ENCODE measurements at places on chromosomes 16 and 17. TPM values are rescaled to one million over a fixed set of nuclear protein-coding genes. Genes with fewer than 3 reads are reported as not detected.

DNA sequence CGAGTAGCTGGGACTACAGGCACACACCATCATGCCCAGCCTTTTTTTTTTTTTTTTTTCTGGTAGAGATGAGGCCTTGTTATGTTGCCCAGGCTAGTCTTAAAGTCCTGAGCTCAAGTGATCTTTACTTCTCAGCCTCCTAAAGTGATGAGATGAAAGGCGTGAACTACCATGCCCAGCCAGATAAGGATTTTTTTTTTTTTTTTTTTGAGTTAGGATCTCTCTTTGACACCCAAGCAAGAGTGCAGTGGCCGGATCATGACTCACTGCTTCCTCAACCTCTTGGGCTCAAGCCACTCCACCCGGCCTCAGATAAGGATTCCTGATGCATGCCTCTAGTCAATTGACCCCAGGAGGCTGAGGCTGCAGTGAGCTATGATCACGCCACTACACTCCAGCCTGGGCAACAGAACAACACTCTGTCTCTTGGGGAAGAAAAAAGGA lies 11.2 kb upstream of the PLEKHG4 start:
- DNase-seq: peak; percentile 77

- no peak for DNase-seq
Observed at GRCh38 chr16:79673635-79674034, 73.1 kb upstream of the MAF start.

GRCh38 chr17:17391668-17392370 lies 85.0 kb upstream of the MED9 start:
- no peak for DNase-seq

- no peak for DNase-seq
Observed at GRCh38 chr16:65751622-65752521, 614.6 kb upstream of the CDH5 start.

GRCh38 chr17:12993631-12994030 lies 24.2 kb downstream of the ELAC2 start:
- no peak for DNase-seq

- DNase-seq: peak; percentile 69
Observed at GRCh38 chr17:65794572-65794971, 233.1 kb upstream of the AXIN2 start.

DNA sequence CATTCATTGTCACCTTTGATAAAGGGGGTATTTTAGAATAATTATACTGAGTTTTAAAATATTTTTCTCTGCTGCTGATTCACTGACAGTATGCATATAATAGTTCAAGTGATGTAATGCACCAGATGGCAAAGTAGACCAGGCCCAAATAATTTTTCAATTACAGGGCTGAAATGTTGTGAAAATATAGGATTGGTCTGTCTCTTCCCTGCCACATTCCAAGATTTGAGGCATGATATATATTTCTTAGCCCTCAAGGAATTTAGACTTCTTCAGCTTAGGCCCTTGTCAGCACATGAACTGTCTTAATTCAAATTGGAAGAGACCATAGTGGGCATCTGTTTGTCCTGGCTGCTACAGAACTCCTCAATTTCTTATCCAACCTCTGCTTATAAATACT lies 39.2 kb upstream of the SLC12A3 start:
- DNase-seq: no peak

- DNase-seq: peak; percentile 57
Observed at GRCh38 chr16:86133847-86134375, 234.9 kb downstream of the IRF8 start.

DNA sequence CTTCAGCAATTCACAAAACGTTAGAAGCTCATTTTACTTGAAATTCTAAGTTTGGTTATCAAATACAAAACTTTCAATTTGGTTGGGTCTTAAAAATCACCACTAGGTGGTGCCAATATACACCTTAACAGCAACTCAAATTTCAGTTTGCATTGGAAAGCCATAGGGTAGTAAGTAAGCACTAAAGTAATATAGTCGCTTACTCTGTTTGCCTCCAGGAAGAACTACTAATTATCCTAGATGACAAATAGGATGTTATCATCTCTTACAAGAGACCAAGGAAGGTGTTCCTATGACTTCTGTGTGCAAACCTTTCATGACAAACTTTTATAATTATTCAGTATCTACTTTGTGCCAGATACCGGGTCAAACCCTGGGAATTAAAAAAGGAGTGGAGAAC lies 93.3 kb downstream of the MYO1D start:
- peak; percentile 61 for DNase-seq

Gene CDK5RAP3
- total RNA-seq: 53.4 TPM

Gene NPB
- not detected for total RNA-seq

Gene SYT17
- 3.2 TPM for total RNA-seq

Gene HBA1
- total RNA-seq: not detected
